Peyer's patch (tissue), 4 donors: ENCODE measurements at places on chromosomes 2 and 18.
A peak's percentile ranks its signal among the peaks of the same experiment; 100 is the strongest.

DNA sequence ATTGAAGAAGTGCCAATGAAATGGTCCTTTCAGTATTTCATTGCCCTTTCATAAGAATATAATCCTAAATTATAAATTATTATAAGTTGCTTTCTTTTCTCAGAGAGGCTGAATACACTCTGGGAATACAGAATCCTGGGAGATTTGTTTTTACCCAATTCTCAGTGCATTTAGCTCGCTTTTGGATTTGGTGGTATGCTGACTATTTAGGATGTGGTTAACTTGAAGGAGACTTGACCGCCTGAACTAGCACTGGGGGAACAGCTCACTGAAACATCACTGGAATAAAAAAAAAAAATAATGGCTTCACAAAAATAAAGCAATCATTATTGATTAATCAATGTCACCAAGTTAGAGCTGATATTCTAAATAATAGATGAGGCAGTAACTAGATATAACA, 10.2 kb downstream of the TNFAIP6 start:
- no peak for DNase-seq

DNA sequence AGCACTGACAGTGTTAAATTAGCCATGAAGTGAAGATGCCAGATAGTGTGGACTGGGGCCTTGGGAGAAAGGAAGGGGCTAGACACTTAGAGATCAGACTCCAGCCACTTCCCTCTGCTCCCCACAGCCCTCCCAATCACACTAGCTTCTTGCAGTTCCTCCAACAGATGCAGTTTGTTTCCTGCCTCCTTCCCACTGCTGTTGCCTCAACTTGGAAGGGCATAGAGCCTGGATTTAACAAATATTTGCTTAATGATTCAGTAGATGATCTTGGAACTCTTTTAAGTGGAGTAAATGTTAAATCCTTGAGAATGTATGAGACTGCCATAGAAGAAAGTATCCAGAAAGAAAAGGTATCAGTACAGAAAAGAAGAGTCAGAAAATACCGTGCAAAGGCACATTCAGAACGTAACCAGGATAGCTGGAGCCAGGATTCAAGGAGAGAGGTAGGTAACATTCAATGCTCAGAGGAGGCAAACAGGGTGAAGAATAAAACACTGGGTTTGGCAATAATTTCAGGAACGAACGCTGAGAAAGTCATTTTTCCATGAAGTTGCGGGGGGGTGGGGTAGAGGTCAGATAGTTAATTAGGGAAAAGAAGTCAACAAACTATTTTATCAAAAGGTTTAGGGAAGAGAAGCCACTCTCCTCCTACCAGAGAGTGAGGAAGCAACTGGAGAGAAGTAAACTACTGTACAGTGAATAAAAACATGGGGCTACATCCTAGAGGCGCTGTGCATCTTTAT, 1.3 kb upstream of the BZW1 start:
- no peak for DNase-seq

DNA sequence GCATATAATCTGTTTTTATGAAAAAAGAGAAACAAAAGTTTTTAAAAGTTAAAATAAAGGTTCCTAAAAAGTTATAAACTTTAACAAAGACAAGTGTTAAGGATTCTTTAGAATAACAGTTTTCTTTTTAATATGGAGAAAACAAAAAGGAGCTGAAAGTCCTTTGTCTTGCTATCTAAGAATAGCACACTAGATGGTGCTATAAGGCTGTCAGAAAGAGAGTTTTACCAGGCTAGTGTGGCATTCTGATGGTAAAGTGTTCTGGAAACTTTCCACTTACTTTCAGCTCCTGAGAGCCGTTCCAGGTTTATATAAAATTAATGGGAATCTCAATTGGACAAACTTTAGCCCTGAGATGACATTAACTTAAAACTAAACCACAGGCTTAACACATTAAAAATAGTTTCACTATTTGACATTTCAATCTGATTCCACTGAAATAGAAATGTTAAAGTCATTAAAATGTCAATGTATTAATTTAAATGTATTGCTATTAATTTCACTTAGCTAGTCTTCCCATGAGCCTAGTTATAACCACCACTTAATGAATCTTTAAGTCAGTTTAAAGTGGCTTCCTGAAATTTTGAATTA, 3.7 kb downstream of the FBXO48 start:
- no peak for DNase-seq

GRCh38 chr2:56130463-56131070, 53.2 kb upstream of the CCDC85A start:
- no peak for DNase-seq

DNA sequence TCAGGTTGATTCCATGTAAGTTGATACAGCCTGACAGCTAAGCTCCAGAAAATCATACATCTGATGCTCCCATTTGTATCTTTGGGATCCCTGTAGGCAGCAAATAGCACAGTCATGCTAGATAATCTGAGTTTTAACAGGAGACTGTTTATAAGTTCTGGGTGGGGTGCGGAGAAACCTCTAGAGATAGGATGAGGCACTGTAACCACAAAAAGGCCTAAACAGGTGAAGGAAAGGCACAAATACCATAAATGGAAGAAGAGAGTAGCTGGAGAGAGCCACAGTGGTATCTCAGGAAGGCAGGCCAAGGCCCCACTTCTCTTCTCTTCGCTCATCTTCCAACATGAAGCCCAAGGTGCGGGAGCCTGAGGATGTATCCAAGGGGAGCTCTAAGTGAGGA, 18.1 kb upstream of the B4GALT6 start:
- DNase-seq: no peak

GRCh38 chr2:39491653-39492052, 54.6 kb upstream of the MAP4K3 start:
- DNase-seq: no peak

DNA sequence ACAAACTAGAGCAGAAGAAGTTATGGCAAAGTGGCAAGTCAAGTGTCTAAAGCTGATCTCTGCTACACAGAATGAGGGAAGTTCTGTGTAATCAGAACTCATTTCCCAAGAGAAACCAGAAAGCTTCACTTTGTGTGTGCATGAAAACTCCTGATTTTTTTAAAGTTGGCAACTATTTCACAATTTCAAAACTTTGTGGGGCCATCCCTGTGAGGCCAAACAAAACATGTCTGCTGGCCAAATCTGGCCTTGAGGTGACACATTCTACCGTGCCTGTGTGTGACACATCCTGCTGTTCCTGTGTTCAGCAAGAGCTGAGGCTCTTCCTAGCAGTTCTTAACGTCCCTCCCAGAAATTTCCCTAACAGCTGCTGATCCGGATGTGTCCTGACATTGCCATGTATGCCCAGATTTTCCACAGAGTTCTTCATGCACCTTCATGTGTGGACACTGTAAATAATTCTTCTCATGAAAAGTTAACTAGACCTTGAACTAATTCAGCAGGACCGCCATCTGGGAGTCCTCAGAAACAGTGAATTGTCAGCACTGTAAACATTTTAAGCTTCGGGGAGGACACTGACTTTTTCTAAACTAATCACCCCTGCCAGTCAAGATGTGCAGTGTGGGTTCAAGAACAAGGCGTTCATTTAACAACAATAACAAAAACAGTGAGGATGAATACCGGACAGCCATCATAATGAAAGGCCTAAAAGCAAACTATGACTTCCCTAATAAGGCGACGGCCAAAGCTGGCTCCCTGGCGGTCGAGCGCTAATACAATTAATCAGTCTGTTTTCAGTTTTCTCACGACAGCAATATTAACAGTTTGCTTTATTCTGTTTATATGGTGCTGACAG, 99.0 kb downstream of the PLEKHM3 start:
- no peak for DNase-seq

GRCh38 chr2:196341277-196341841, 170.0 kb upstream of the STK17B start:
- no peak for DNase-seq

- peak; percentile 27 for DNase-seq
These were observed 807 bp downstream of the PELI1 start for GRCh38 chr2:64143169-64144056.

DNA sequence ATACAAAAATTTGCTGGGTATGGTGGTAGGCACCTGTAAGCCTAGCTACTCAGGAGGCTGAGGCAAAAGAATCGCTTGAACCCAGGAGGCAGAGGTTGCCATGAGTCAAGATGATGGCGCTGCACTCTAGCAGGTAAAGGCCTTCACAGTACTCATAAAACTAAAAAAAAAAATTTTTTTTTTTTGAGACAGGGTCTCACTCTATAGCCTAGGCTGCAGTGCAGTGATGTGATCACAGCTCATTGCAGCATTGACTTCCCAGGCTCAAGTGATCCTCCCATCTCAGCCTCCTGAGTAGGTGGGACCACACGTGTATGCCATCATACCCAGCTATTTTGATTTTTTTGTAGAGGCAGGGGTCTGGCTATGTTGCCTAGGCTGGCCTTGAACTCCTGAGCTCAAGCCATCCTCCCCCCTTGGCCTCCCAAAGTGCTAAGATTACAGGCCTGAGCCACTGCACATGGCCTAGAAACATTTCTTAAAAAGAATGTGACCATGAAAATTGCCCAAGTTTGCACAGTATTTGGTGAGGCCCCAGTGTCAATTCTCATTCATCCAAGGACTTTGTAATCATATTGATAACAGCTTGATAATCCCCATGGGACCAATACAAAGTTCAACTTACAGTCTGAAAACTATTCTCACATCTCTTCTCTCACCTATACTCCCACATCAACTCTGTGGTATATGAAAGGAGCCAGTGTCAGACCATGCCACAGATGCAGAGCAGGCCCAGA, 64.2 kb upstream of the MYCN start:
- no peak for DNase-seq
